ENCODE measurements at places on chromosomes 4 and X. TPM values are rescaled to one million over a fixed set of nuclear protein-coding genes. Genes with fewer than 3 reads are reported as not detected.

DNA sequence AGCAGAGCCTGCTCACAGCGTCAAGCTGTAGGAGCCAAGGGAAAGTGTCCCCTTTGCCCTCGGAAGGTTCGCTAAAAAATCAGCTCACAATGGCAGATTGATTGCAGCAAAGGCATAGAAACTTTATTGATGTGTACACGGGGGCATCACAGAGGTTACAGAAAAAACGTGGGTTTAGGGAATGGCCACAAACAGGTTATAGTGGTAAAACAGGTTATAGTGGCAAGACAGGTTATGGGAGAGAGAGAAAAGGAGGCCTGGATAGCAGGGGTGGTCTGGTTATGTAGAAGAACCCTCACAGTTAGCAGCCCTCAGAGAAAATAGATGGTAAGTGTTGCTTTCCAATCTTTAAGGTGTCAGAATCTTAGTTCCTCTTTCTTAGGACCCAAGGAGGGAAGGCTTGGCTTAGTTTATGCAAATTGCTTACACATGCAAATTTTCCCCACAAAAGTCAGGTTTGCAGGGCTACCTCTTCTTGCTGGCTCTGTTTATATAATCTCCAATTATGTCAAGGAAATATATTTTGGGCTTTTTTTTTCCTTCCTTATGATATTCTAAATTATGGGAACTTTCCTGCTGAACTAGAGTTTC is 113.7 kb downstream of the BMP15 start:
- no peak for DNase-seq

- DNase-seq: no peak
These were observed 62.7 kb upstream of the PHKA2 start for GRCh38 chrX:19046343-19047215.

DNA sequence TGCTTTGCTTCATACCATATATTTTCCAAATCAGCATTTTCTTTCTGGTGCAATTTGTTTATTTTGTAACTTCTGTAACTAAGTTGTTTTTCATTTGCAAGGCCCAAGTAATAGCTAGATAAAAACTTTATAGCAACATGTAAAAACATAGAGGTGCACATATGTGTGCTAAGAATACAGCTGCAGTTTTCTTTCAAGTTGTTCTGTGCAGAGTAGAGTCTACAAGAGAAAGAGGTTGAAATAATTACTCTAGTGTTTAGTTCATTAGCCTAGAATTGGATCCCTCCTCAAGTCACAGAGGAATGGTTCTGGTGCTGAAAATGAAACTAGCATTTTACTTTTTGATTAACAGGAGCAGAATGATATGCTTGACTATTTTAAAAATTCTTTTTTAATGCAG is 32.2 kb upstream of the PDLIM5 start:
- DNase-seq: no peak

GRCh38 chr4:156374894-156375293 is 421.2 kb upstream of the CTSO start:
- DNase-seq: no peak

CC2D2A gene
- total RNA-seq: 43.0 TPM

DNA sequence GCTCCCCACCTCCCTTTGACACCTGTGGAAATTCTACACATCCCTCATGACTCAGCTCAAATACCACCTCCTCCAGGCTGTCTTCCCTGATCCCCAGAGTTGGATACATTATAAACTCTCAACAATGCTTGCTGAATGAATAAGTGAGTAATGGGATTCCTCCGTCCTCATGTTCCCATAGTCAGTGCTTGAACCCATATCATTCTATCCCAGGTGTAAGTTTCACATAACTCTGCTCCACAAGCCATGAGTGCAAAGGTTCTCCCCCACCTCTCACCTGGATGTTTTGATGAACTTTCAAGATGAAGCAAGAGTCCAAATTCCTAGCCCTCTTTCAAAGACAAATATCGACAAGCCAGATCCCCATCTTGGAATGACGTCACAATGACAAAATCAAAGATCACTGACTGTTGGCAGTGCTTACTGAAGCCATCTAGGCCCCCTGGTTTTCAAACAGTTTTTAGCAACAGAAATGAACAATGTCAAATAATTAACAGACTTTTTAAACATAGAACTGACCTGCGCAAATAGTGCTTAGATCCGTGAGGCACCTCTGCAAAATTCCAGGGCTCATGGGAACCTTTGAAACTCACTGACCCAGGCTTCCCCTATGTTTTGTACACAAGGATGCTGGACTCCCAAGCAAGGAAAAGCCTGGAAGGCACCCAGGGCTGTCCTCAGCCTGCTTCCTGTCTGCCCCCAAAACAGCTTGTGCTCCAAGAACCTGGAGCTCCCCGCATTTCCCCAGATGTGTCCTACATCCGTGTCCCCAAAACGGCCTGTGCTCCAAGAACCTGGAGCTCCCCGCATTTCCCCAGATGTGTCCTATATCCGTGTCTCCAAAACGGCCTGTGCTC is 4.0 kb downstream of the SLC2A9 start:
- no peak for DNase-seq

SGCB gene
- total RNA-seq: 55.4 TPM

LINC00632 gene
- total RNA-seq: 142 TPM
